CD4-positive, alpha-beta T cell treated with Interleukin-17A for 1 hour (primary cell): ENCODE measurements at places on chromosomes 12 and 14.

GRCh38 chr12:131260954-131261353 is 307.2 kb downstream of the ADGRD1 start:
- DNase-seq, result no peak

DNA sequence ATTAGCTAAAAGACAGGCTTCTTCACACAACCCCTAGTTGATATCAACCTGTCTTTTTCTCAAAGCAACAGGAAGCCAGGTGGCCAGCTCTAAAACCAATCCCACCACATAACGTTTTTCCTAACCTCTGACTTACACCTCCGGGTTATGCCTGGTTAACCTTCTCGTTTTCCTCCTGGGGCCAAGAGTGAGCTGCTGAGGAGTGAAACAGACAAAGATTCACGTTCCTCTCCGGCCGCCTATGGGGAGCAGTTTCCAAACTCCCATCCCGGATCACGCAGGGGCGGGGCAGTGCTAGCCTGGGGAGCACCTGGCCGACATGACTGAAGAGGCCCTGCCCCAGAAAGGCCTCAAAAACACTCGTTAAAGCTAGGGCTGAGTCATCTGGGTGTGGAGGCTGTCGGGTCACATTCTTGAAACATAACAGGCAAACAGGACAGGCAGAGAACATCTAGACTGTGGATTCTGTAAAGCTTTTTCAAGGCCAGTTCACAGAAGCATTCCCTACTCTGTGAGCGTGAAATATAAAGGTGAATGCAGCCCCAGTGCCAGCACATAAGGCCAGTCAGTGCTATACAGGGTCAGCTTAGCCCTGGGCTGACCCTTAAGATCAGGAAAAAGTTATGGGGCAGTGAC is 25.9 kb upstream of the LGALS3 start:
- DNase-seq, result peak; percentile 68

GRCh38 chr12:47110718-47111391 is 31.1 kb upstream of the AMIGO2 start:
- peak; percentile 4 for DNase-seq

DNA sequence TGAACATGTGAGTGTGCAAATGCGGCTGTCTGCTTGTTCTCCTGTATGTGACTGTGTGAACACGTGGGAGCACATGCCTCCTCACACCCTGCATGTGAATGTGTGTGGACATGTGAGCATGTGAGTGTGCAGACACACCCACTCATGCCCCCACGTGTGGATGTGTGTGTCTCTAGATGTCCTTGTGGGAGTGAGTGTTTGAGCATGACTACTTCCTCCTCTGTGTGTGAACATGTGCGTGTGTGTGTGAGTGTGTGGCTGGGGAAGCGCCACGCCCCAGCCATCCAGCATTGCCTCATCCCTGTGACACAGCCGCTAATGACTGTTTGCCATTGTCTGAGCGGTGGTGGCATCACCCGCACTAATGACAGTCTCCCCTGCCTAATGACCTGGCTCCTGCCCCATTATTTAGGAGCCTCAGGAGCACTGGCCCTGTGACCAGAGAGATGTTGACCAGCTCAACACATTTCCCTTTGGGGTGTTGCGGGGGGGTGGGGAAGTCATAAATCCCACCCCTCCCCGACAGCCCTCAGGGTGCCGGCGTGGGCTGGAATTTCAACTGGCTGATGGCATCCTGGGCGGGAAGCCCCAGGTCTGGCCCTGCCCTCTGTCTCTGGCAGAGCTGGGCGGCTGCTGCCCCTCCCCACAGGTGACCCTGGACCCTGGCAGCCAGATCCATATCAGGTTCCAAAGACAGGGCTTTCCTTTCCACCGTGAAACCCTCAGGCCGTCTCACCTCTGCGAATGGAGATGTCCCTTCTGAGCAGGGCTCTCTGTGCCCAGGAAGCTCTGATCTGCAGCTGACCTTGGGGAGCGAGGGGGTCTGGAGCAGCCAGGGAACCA is 11.5 kb upstream of the KRT80 start:
- DNase-seq, result peak; percentile 31

GRCh38 chr14:95460647-95461478 is 55.6 kb downstream of the SYNE3 start:
- DNase-seq, result no peak

DNA sequence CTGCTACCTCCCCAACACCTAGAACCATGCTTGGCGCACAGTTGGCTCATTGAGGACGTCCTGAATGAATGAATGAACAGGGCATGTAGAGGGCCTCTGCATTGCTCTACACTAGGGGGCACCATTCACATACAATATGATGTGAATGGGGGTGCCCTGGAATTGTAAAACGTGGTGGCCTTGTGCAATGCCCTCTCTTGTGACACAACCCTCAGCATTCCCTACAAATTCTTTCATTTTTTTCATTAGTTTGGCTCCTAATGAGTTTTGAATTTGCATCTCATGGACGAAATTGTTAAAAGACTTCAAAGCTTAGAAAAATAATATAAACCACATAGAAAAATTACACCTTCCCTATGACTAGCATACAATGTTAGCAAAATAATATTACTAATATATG is 2.3 kb upstream of the DIO2 start:
- no peak for DNase-seq

GRCh38 chr14:69693145-69693544 is 73.8 kb upstream of the SRSF5 start:
- no peak for DNase-seq

DNA sequence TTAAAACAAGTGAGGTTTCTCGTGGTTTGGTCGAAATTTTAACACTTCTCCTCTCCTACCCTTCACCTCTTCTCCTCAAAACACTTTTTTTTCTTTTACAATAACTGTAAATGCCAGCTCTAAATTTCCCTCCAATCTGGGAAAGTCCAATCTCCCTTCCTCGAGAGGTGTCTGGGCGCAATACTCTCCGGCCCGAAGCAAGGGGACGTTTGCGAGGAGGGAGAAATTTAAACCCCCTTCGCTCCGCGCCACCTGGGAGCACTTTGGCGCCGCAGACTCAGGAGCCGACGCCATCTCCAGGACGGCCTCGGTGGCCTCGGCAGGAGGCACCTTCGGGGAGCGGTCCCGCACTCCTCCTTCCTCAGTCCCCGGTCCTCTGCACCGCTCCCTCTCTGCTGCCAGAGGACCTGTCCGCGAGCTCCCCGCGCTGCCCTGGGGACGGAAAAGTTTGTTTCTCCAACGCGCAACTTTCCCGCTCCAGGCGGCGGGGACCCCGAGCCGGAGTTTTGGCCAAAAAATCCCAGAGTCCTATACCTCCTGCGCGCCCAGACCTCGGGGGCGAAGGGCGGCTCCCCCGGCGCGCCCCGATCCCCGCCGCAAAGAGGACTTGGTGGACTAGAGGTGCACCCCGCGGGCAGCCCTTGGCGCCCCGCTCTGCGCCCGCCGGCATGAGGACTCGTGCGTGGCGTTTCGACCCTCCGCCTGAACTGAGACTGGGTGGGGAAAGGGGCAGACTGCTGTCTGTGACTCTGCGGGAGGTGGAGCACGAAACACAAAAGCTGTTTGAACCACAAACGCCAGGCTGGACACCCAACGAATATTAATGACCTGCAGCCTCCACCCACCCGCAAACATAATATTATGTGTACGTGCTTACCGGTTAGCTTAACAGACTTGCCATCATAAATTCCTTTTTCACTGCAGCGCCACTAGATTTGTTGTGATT is 95.2 kb upstream of the HMGA2 start:
- no peak for DNase-seq

DNA sequence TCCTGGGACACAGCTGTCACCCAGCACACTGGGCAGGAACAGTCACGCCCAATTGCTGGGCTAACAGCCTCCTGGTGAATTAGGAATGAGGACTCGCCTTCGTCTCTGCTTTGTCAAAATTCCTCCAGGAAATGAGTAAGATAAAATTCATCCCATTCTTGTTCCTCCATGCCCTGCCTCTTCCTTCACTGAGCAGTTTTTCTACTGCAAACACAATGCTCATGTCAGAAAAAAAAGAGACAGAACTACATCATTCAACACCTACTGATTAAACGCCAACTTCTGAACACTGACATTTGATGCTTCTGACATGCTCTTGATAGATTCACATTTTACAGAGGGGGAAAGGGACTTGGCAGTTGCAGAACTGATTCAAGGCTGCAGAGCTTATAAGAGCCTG is 37.5 kb upstream of the DTX1 start:
- no peak for DNase-seq

DNA sequence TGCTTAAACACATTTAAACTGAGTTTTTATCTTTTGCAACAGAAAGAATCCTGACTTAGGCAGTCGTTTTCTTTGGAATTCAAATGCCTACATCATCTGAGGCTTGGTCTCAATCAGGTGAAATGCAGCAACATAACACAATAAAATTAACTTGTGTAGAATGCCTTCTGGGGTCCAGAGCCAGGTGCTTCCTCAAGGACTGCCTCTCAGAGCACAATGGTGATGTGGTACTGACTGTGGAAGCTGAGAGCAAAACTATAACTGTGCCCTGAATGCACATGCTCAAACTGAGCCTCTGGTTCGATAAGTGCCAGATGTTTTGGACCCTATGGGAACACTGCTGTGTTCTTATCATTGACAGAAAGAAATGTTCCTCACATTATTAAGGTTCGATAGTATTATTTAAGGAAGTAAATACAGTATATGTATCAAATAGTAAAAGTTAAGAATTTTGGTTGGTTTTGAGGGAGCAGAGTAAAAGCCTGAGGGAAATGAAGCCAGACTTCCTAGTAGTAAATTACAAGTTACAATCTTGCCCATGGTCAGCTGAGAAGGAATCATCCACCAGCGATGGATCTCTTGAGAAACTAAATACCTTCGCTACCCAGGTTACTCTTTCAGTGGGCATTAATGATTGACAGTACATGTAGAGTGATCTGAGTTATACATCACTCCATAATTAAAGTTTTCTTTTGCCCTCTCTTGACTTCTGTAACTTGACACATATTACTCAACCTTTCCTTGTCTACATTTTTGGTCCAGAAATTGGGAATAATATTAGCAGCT is 122.9 kb upstream of the ATP2B1 start:
- no peak for DNase-seq

DNA sequence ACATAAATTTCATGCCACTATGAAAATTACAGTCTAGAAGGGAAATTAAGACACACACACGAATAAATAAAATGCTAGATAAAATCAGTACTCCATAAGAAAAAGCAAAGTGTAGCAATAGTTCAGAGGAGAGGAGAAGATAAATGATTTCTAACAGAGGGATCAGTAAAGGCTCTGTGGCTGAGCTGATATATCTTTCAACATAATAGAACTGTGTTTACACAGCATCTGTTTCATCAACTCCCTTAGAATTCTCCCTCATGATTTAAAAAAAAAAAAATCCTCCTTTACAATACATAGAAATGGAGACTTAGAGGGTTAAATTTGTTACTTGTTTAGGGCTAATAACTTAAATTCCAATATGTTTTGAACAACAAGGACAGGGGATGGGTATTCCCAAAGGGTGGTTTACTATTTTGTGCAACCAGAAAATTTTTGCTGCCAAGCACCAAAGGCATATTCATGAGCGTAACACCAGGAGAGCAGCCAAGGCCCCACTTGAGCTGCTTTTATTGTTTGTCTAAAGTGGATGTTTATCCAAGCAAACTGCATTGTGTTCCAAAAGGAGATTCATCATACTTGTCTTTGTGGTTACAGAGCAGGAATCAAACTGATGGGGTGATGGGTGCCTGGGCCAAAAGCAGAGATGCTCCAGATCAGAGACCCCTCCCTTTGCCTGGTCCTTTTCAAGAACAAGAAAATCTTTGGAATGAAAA is 162.7 kb downstream of the BMP4 start:
- DNase-seq, result no peak

GRCh38 chr12:124403273-124403672 is 108.4 kb downstream of the RFLNA start:
- DNase-seq, result no peak

- no peak for DNase-seq
Measured at GRCh38 chr14:92998946-92999345, 76.0 kb downstream of the CHGA start.

GRCh38 chr12:103848917-103849491 is 8.0 kb upstream of the NT5DC3 start:
- no peak for DNase-seq

DNA sequence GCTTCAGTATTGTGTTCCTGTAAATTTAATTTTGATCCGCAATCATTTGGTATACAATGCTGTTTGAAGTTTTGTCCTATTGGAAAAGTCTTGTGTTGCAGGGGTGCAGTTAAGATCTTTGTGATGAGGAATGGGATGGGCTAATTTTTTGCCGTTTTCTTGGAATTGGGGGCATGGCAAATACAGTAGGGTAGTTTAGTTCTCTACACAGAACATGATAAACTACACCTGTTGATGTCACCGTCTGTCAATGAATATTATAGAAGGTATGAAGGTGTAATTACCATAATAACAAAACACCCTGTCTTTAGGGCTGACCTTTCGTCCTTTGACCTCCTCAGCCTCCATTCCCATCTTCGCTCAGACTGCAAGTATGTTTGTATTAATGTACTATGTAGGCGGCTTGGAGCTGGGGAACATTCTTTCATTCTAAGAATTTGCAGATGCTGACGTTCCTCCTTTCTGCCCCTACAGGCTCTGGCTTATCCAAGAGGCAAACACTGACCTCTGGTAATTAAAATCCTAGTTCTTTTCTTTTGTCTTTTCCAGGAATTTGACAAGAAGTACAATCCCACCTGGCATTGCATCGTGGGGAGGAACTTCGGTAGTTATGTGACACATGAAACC is 1.7 kb downstream of the DYNLL1 start:
- DNase-seq, result no peak
